ENCODE measurements at places on chromosomes 2 and 18.

- no peak for DNase-seq
These were observed 39.8 kb upstream of the PARD3B start for GRCh38 chr2:204505488-204505887.

- DNase-seq, result peak; percentile 81
These were observed 47.4 kb downstream of the LRRFIP1 start for GRCh38 chr2:237674731-237675276.

GRCh38 chr2:187877391-187877790 is 323.2 kb upstream of the TFPI start:
- DNase-seq, result no peak

DNA sequence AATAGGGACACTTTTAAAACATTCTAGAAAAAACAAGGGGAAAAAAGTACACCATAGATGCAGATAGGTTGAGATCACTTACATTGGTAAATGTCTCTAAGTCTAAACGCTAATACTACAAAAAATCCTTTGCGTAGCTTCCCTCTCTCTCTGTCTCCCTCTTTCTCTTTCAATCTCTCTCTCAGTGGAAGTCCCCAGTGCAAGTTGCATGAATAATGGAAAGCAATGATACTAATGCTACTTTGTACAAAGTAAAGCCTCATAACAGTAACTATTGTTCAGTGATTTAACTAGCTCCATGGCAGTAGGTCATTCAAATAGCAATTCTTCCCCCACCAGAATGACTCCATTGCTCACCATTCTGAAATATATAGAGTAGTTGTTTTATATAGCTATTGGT is 12.8 kb downstream of the MEIS1 start:
- no peak for DNase-seq

GRCh38 chr2:18299423-18300212 is 260.8 kb downstream of the RDH14 start:
- peak; percentile 50 for DNase-seq

DNA sequence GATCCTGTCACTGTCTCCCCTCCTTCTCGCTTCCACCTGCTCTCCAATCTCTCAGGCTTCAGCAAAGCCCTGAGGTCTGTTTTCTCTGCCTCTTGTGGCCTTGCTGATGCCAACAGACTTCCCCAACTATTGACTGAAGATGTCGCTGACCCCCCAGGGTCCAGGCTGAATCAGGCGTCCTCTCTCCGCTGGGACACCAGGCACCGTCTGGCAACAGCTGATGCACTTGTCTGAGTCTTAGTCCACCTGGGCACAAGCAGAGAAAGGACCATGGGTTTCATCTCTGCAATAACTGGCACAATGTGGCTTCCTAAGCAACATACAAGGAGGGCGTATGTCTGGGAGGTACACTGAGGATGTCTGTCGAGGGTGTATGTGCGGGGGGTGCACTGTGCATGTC is 248.7 kb upstream of the MYT1L start:
- no peak for DNase-seq

- peak; percentile 73 for DNase-seq
These were observed 34.3 kb upstream of the NCKAP5 start for GRCh38 chr2:133602538-133602937.

- no peak for DNase-seq
These were observed 93.3 kb upstream of the CDC42EP3 start for GRCh38 chr2:37764739-37765138.

- DNase-seq, result no peak
These were observed 341.2 kb downstream of the RAD51AP2 start for GRCh38 chr2:17177088-17177487.

DNA sequence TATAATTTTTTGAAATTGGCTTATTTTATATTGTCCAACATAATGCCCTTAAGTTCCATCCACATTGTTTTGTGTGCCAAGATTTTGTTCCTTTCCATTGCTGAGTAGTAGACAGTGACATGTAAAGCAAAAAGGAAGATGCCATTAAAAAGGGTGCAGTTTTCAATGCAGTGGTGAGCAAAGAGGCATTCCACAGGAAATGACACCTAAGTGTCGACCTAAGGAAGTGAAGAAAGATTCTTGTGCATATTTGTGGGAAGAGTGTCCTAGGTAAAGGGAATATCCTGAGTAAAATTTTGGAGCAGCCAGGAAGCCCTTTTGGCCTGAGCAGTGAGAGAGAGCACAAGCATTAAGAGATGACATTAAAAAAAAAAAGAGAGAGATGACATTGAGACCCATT is 1099.9 kb downstream of the DPP10 start:
- no peak for DNase-seq

DNA sequence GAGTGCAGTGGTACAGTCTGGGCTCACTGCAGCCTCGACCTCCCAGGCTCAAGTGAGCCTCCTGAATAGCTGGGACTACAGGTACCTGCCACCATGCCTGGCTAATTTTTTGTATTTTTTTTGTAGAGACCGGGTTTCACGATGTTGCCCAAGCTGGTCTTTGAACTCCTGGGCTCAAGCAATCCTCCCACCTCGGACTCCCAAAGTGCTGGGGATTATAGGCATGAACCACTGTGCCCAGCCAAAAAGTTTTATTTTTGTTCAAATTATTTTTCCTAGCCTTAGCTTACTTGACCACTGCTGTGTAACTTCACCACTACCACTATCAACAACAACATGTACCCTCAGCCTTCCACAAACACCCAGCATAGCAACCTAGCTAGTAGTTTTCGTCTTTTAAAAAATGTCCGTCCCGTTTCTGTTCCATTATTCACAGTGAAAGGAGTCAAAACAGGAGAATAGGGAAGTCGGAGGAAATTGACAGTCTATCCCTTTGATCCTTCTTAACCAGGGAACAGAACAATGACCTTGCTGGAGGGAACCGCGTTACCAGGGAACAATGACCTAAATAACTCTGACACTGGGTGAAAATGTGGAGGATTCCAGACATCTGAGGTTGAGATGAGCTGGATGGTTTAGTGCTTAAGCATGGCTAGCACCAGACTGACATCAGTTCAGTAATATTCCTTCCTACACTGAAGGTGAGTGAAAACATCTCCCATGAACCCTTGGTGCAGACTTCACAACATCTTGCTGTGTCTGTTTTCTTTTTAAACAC is 69.2 kb upstream of the ARL4C start:
- DNase-seq, result no peak

- no peak for DNase-seq
These were observed 86.0 kb downstream of the RAPGEF4 start for GRCh38 chr2:172821370-172822338.

DNA sequence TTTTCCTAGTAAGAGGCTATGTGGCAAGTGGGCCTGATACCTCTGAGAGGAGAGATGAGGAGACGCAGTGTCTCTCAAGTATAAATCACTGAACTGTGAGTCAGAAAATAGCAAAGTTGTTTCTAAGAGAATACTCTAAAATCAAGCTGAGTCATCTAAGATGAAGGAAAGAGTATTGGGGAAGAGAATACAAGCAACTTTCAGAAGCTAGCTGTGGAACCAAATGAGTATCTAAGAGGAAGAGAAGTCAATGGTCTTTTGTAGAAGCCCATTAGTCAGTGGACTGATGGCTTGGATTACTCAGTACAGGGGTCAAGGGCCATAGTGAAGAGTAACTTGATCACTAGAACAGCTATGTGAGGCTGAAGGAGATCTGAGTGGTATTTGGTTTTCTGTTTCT is 2.7 kb upstream of the DCC start:
- no peak for DNase-seq

- no peak for DNase-seq
These were observed 95.4 kb upstream of the OTOS start for GRCh38 chr2:240235811-240236210.

DNA sequence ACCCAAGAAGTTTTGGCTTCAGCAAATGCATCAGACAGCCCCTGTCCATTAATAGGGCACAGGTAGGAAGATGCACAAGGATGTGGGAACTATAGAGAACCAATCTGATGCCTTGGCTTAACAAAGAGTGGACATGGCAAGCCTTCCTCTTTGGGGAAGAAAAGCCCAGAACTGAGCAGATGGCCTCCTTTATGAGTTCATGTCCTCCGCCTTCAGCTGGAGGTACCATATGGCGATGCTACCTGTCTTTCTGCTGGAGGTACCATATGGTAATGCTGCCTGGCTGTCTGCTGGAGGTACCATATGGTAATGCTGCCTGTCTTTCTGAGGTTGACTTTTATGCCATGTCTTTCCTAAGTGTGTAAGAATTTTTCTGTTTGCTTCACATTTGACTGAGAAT is 6.0 kb downstream of the RETREG2 start:
- DNase-seq, result no peak

DNA sequence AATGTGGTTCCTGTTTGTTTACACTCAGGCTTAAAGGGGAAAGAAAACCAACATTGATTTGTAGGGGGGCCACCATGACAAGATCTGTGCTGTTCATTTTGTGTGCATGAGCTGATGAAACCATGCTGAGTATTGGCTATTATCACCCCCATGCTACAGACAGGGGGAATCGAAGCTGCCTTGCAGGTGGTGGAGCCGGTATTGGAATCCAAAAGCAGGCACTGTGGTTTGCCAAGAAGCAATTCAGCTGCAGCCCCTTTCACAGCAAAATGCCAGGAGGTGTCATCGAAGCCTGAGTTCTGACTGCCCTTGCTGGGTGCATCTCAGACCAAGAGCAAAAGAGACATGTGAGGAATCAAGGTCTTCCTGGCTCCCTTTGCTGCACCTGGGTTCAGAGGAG is 221.9 kb downstream of the UXS1 start:
- no peak for DNase-seq

DNA sequence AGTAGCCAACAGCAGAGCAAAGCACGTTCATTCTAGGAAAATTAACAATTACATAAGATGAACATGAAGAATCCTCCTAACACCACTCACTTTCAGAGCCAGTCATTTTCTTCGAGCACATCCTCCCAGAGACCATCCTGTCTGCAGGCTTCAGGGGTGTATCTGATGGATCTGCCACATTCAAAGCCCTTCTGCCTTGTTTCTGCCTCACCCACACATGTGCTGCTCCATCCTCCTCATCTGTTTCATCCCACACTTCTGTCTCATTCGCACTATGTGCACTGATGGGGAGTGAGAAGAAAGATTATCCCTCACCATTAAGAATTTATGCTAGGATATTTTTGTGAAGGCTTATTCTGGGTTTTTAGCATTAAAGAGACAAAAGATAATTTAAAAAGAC is 287.9 kb upstream of the PKDCC start:
- DNase-seq, result no peak

DNA sequence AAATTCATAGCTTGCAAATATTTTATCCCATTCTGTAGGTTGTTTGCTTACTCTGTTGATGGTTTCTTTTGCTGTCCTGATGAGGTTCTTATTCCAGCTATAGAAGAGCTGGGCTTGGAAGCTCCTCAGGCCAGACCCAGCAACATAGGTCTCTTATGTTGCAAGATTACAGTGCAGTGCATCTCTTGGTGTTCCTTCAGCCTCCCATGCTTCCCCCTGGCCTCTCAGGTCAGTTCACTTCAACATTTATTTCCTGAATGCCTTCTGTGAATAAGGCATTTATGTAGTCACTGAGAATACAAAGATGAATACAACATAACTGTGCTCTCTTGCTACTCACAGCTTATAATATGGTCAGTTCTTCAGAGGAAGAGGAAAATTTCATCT is 179.0 kb upstream of the SLC39A10 start:
- no peak for DNase-seq

- DNase-seq, result no peak
These were observed 41.4 kb upstream of the EPG5 start for GRCh38 chr18:46008531-46008930.

DNA sequence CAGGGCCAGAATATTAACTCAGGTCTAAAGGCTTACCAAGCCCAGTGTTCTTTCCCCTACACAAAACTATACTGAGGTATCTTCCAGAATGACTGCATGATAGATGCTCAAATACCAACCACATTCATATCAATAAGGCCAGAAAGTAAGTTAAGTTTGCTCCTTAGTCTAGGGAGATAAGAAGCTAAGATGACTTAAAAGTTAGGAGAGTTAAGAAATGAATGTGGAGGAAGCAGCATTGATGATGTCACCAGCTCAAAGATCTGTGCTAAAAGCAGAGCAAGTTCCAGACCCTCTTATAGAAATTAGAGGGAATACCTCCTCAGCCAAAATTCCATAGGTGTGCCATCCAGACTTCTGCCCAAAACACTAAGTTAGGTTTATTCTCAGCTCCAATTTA is 6.1 kb downstream of the PPP4R1 start:
- DNase-seq, result no peak

GRCh38 chr2:127092306-127092705 is 14.6 kb downstream of the BIN1 start:
- DNase-seq, result no peak

DNA sequence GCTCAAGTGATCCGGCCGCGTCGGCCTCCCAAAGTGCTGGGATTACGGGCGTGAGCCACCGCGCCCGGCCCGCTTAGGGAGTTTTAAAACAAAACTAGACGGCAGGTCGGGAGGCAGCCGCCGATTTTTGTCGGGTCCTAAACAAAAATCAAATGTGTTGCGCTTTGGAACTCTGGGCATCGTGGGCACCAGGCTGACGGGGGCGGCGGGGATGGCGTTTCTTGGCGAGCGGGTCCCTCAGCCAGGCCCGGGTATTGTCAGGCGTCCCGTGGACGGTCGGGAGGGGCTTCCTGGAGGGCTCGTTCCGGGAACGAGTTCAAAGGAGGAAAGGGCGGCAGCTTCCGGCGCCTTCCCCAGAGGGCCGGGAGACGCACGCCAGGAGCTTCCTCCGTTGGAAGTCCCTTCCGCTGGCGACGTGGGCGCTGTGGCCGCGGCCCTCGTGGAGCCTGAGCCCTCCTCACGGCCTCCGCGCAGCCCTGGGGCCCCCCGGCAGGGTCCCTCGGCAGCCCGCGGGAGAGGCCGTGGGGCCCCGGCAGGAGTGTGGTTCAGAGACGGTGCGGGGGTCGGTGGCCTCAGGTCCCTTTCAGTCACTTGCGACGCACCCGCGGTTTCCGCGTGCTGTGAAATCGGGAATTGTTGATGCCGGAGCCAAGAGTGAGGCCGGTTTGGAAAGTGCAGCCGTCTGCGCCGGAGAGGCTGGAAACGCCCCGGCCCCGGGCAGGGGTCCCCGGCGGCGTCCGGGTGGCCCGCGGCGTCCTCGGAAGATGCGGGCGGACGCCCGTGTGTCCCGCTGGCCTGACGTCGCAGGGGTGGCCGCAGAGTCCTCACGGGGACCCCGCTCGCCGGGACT is 59.3 kb downstream of the EMILIN2 start:
- DNase-seq, result peak; percentile 85

GRCh38 chr2:58896638-58897037 is 655.5 kb upstream of the FANCL start:
- peak; percentile 15 for DNase-seq

DNA sequence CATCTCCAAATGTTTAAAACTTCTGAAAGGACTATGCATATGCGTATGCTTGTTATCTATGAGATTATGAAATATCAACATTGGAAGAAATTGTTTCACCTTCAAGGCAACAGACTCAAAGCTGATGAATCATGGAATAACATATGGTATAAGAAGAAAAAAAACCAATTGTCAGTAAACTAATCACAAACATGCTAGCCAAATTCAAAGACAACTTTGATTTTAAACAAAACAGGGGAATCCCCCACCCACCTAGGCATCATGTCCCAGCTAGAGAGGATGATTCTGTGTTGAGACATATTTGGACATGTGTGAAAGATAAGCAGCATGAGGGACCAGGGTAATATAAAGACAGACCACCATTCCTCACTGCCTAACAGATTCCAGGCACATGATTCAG is 147.7 kb downstream of the WDPCP start:
- no peak for DNase-seq
